Activated naive CD4-positive, alpha-beta T cell treated with anti-CD3 and anti-CD28 coated beads for 36 hours (primary cell): ENCODE measurements at places on chromosomes 16 and 17. TPM values are rescaled to one million over a fixed set of nuclear protein-coding genes. Genes with fewer than 3 reads are reported as not detected.
A peak's percentile ranks its signal among the peaks of the same experiment; 100 is the strongest.

DNA sequence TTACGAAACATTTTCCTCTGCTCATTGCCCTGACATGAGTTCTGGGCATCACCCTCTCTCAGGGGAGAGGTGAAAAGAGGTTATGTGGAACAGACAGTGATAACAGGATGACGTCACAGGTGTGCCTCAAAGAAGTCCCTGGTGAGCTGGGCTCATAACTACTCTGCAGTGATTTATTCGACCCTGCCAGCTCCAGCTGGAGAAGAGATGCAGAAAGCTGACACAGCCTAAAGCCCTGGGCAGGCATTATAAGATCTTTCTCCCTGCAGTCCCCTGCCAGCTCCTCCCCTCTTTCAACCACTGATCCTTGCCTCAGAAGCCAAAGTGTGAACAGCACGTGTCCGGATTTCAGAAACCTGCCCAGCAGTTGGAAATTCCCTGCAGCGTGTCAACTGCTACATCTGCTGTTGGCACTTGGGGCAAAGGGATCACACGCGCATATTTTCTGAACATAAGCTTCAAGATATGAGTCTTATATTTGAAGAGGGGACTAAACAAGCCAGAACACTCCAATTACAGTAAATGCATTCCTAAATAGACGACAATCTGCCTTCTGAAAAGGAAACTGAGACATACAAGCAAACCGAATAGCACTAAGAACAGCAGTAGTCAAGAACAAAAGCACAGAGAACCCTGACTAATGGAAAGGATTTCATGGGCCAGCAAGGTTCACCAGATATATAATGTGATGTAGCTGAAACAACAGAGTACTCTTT, 80.5 kb downstream of the SMG6 start:
- peak; percentile 75 for DNase-seq
- no peaks in the 10 kb centered on the region for H3K27me3 ChIP-seq
- H3K4me1 ChIP-seq = peaks cover 42% of the 10 kb centered on the region
- H3K27ac ChIP-seq = peak overlapping the region; percentile 79
- H3K36me3 ChIP-seq = peaks cover 8% of the 10 kb centered on the region
- H3K4me3 ChIP-seq = peak overlapping the region; percentile 46

DNA sequence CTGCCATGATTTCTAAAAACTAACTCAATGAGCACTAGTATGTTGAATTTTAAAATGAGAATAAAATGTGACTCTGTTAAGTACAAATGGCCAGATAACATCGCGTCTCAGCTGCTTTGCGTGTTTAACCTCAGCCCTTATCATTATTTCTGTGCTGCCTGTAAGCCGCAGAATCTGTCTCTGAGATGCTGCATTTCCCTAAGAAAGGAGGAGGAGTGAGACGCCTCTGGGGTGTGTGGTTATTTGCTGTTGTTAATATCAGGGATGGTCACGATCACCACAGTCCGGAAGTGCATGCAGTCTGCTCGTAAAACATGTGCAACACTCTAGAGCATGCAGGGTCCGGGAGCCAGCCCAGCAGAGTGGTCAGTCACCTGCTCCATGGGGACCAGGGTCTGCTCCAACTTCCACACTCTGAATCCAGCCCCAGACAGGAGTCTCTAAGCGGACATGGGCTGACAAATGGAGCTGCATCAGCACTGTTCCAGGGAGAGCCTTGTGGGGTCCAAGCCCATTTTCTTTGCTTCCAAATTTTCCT, 342.5 kb downstream of the MAF start:
- no peaks in the 10 kb centered on the region for H3K36me3 ChIP-seq
- no peak overlapping the region for H3K4me3 ChIP-seq
- DNase-seq = no peak
- no peak overlapping the region for H3K27ac ChIP-seq

The PHKB gene
- 22.5 TPM for total RNA-seq

- no peaks in the 10 kb centered on the region for H3K36me3 ChIP-seq
- H3K4me1 ChIP-seq = no peaks in the 10 kb centered on the region
- no peak for DNase-seq
- H3K27ac ChIP-seq = no peak overlapping the region
Observed at GRCh38 chr17:246851-247421, 65.5 kb upstream of the DOC2B start.

DNA sequence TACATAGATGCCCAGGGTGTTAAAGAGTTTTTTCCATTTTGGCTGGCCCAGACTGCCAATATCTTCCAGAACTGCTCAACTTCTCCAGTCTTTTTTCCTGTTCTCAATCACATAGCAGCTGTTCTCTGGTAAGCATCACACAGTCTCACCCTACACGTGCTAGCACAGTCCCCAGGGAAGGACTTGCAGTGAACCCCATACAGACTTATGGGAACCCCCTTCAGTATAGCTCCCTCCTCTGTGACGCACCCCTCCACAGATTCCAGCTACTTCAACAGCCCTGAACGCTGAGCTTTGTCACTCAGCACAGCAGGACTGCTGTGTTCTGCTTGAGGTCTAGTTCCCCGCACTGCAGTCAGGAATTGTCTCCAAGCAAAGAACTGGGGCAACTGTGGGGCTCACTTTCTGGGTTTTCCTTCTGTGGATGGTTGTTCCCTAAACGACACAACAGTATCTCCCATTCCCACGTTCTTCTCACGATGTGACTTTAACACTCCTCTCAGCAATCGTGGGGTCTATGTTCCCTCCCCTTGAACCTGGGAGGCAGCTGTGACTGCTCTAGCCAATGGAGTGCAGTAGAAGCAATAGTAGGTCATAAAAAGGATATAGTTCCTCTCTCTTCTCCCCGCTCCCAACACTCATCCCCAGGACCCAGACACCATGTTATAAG, 3.6 kb downstream of the MMP28 start:
- peaks cover 40% of the 10 kb centered on the region for H3K4me1 ChIP-seq
- no peaks in the 10 kb centered on the region for H3K36me3 ChIP-seq
- peaks cover 21% of the 10 kb centered on the region for H3K27me3 ChIP-seq
- DNase-seq = no peak

- peaks cover 22% of the 10 kb centered on the region for H3K4me1 ChIP-seq
- DNase-seq = no peak
Observed at GRCh38 chr16:68374246-68374805, 63.5 kb downstream of the PRMT7 start.

The TMEM114 gene
- not detected for total RNA-seq

- H3K27me3 ChIP-seq = no peaks in the 10 kb centered on the region
- H3K4me3 ChIP-seq = peak overlapping the region; percentile 88
- H3K27ac ChIP-seq = peak overlapping the region; percentile 91
- peaks cover 73% of the 10 kb centered on the region for H3K4me1 ChIP-seq
Observed at GRCh38 chr17:47694581-47695428, 844 bp downstream of the TBKBP1 start.

The CCL16 gene
- total RNA-seq = not detected

DNA sequence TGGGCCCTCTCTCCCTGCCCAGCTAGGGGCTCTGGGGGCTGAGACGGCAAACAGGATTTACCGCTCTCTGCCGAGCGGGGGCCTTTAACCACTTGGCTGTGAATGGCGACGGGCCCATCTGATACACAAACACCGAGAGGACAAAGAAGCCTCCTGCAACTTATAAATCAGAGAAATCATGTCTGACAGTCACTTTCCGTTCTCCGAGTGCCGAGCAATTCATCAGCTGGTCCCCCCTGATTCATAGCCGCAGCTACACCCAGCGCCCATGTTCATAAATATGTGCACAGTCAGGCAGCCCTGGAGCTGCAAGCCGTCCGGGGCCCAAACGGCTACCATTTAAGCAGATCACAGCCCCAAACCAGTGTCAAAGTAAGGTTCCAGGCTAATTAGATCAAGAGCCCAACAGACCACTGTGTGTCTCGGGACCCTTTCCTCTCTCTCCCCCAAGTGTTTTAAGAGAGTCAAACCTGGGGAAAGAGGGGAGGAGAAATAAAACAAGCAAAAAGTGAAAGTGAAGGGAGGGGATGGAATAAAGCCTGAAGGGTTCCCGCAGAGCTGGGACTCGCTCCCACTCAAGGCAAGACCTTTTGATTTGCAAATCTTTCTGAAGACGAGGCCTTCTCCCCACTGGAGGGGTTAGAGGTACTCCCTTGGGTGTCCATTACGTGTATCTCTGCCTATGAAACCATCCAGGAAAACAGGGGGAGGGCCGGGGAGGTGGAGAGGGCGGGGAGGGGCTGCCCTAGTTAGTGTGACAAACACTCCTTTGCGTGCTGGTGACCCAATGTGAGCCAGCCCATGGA, 154.7 kb downstream of the C16orf78 start:
- H3K4me1 ChIP-seq = peaks cover 10% of the 10 kb centered on the region
- no peak overlapping the region for H3K27ac ChIP-seq

DNA sequence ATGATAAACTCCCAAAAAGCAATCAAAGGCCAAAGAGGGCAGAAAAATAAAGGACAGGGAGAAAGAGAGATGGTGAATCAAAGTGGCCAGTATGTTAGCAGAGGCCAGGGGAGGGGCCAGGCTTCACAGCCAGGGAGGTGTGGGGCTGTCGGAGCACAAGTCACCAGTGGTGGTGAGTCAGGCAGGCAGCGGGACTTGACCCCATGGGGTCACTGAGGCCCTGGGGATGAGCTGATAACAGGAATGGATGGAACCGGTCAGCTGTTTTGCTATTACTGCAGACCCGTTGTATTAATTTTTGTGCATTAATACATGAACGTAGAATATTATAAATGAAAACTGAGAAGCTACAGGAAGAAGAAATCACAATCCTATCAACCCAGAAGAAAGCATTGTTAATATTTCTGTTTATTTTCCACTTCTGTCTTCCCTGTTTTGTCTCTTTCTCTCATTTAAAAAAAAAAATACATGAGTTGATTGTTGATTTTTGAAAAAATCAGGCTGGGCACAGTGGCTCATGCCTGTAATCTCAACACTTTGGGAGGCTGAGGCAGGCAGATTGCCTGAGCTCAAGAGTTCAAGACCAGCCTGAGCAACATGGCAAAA, 106.9 kb downstream of the SOCS1 start:
- H3K4me3 ChIP-seq = no peak overlapping the region
- DNase-seq = no peak
- H3K4me1 ChIP-seq = peaks cover 4% of the 10 kb centered on the region
- peaks cover 6% of the 10 kb centered on the region for H3K36me3 ChIP-seq
- H3K27ac ChIP-seq = no peak overlapping the region

DNA sequence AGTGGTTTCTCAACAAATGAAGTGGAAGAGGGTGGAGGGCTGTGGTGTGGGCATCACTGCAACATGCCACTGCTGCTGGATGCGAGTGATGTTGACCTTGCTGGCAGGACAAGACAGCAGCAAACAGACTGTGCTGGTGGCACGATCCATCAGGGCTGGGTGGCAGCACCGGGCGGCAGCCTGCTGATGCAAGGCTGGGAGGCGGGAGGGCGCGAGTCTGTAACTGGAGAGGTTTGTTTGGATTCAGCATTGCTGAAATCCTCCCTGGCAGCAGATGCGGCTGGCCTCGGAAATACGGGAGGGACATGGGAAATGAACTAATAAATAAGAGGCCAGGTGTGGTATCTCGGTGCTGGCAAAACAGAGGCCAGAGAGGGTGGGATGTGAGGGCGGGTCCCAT, 224.2 kb downstream of the ENGASE start:
- no peak overlapping the region for H3K4me3 ChIP-seq
- DNase-seq = no peak
- no peaks in the 10 kb centered on the region for H3K36me3 ChIP-seq
- H3K4me1 ChIP-seq = no peaks in the 10 kb centered on the region
- no peak overlapping the region for H3K27ac ChIP-seq

- H3K27me3 ChIP-seq = peaks cover 5% of the 10 kb centered on the region
- H3K36me3 ChIP-seq = peaks cover 7% of the 10 kb centered on the region
- no peak overlapping the region for H3K27ac ChIP-seq
- H3K4me3 ChIP-seq = peak overlapping the region; percentile 84
Observed at GRCh38 chr17:67245694-67246402, 852 bp upstream of the HELZ start.

- no peak overlapping the region for H3K4me3 ChIP-seq
- DNase-seq = no peak
- peaks cover 9% of the 10 kb centered on the region for H3K4me1 ChIP-seq
- H3K27ac ChIP-seq = no peak overlapping the region
Observed at GRCh38 chr17:66268247-66268927, 34.0 kb upstream of the PRKCA start.

- H3K27me3 ChIP-seq = peaks cover 3% of the 10 kb centered on the region
- H3K27ac ChIP-seq = no peak overlapping the region
- H3K4me3 ChIP-seq = no peak overlapping the region
- peaks cover 3% of the 10 kb centered on the region for H3K4me1 ChIP-seq
Observed at GRCh38 chr17:49858796-49859195, 10.9 kb upstream of the TAC4 start.

DNA sequence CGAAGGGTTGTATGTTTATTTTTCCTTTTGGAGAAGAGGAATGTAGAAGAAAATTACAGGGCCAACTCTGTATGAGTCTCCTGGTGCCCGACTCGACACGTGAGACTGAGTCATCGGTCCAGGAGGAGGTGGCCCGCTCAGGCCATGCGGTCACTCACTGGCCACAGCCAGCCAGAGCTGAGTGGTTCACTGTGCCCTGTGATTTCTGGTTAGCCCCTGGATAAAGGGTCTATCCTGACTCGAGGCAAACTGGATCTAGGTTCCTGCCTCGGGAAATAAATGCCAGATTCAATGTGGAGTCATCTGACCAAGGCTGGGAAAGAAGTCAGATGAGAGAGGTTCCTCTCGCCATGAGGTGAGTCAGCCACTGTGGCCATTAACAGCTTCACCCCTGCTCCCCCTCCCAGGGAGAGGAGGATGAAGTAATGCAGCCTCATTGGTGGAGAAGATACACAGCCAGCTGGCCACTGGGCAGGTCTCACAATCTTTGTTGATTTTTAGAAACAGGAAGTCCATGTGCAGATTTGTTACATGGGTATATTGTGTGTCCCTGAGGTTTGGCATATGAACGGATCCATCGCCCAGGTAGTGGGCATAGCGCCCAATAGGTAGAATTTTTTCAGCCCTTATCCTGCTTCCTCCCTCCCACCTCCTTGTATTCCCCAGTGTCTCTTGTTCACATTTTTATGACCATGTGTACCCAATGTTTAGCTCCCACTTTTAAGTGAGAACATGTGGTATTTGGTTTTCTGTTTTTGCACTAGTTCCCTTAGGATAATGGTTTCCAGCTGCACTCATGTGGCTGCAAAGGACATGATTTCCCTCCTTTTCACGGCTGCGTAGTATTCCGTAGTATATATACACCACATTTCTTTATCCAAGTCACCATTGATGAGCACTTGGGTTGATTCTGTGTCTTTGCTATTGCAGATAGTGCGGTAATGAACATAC, 21.7 kb upstream of the USP36 start:
- no peaks in the 10 kb centered on the region for H3K36me3 ChIP-seq
- H3K27me3 ChIP-seq = peaks cover 2% of the 10 kb centered on the region
- DNase-seq = no peak
- H3K4me3 ChIP-seq = no peak overlapping the region
- H3K27ac ChIP-seq = no peak overlapping the region
